CD8-positive, alpha-beta T cell (primary cell): ENCODE measurements at places on chromosomes 1 and 21. TPM values are rescaled to one million over a fixed set of nuclear protein-coding genes. Genes with fewer than 3 reads are reported as not detected.

Gene IL10
- 0.78 TPM for total RNA-seq

Gene CNR2
- 0.92 TPM for total RNA-seq

Gene SAMSN1
- 45.8 TPM for total RNA-seq

Gene CSF3R
- total RNA-seq, result 0.31 TPM

Gene KCTD3
- total RNA-seq, result 0.72 TPM

Gene LDLRAD2
- total RNA-seq, result not detected

Gene GNAT2
- total RNA-seq, result not detected

GRCh38 chr1:186682736-186683135 is 2.5 kb upstream of the PTGS2 start:
- no peak for DNase-seq

- no peak for DNase-seq
Measured at GRCh38 chr21:33434770-33435360, 31.7 kb downstream of the IFNGR2 start.

GRCh38 chr1:66090859-66091457 is 298.3 kb downstream of the PDE4B start:
- peak; percentile 37 for DNase-seq

DNA sequence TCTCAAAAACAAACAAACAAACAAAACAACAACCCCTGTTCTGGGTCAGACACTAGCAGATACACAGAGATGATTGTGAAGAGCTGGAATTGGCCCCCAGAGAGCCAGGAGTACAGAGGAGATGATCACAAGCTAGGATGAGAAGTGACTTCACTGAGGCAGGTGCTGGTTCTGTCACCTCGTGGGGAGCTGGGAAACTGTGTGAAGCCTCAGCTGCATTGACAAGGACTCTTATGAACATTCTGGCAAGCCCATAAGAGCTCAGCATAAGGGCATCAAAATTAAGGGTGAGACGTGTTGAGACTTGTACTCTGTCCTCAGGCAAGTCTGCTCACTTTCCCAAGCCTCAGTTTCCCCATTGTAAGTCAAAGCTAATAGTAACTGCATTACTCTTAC is 14.7 kb upstream of the PTP4A2 start:
- no peak for DNase-seq

- DNase-seq, result no peak
Measured at GRCh38 chr1:243346016-243346415, 90.2 kb downstream of the SDCCAG8 start.

DNA sequence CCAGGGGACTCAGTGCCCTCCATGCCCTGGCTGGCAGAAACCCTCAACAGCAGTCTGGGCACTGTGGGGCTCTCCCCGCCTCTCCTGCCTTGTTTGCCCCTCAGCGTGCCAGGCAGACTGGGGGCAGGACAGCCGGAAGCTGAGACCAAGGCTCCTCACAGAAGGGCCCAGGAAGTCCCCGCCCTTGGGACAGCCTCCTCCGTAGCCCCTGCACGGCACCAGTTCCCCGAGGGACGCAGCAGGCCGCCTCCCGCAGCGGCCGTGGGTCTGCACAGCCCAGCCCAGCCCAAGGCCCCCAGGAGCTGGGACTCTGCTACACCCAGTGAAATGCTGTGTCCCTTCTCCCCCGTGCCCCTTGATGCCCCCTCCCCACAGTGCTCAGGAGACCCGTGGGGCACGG is 2.8 kb upstream of the TAS1R3 start:
- no peak for DNase-seq

DNA sequence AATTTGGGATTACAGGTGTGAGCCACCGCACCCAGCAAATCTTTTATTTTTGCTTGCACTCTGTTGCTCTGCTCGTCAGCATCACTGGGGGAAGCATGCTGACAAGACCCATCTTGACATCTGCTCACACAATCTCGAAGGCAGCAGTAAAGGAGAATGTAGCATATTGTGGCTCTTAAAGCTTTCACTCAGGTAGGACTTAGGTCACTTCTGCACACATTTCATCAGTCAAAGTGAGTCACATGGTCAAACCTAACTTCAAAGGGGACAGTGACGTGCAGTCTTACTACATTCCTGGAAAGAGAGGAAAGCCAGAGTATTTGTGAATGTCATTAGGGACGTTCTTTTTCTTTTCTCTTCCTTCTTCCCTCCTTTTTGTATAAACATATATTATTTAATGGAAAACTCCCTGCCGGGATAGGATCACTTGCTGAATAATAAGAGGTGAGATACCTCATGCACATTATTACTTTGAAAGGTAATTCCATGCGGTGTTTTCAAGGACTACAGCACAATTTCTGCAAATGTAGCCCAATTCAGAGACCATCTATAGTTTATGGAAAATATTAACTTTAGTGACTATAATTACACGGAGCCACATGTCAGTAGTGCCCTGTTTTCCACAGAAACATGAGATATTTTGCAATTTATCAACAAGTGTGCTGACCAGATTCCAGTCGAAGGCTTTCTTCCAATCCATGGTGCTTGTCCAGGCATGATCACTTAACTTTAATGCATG is 19.3 kb upstream of the ACBD6 start:
- no peak for DNase-seq

GRCh38 chr1:115337276-115337632 is 795 bp downstream of the NGF start:
- no peak for DNase-seq

DNA sequence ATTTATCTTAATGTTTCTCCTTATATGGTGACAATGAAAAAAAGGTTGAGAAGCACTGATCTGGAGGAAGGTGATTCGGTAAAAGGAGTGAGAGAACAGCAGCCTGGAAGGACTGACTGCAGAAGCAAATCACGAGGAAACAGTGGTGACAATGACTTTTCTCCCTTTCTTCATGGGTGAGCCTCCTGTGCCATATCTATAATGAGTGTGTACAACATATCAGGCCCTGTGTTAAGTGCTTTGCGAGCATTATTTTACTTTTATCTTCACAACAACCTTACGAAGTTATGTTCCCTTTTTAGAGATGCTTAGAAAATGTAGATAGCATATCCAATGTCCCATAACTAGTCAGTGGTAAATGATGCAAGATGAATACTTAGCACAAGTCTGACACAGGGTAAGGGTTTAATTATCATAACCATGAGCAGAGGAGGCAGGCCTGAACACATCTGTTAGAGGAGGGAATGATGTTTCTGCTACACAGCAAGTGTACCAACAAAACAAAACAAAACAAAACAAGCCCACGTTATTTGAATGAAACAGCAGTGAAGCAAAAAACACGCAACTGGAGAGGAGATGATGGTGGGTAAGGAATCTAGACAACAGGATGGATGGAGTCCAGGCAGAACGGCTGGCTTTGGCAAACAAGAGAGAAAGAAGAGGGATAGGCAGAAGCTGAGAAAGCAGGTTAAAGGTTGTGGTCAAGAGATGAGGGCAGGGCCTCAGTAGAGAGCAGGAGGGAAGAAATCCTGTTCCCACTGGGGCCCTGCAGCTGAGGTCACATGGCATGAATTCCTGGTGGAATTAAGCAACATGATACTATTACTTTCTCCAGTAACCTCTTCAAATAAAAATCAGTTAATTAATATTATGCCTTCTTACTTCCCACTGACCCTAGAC is 29.6 kb downstream of the GNG12 start:
- no peak for DNase-seq

- DNase-seq, result no peak
Measured at GRCh38 chr21:45086337-45086958, 12.1 kb downstream of the ADARB1 start.

GRCh38 chr1:170402476-170403311 is 129.3 kb upstream of the GORAB start:
- no peak for DNase-seq

DNA sequence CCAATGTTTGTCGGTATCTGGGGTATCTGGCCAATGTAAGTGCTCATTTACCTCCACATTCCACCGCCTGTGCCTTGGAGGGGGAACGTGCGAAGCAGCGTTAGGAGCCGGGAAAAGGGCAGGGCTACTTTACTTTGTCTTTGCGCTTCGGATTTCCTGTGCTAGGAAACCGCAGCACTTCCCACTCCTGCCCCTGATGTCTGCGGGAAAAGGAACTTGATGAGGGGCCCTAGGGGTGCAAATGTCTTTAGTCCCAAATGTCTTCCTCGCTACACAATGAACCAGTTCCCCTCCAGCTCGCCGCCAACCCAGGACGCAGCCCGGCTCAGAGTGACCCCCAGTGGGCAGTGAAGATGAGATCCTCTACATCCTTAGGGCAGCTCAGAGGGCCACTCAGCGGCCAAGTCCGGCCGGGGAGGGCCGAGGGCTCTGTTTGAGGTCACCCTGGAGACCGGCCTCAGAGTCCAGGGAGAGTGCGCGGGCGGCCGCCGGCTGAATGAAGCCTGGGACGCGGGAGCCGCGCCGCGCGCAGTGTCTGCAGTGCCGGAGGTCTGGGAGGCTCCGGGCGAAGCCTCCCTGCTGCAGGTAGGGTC is at the start of gene DYNLT5:
TSS of gene DYNLT5 (plus strand) at position 460 of the 593 bp plus-strand sequence. CDS start 2,200 bp downstream, outside the sequence.
- DNase-seq, result no peak

GRCh38 chr1:198775606-198776005 is 136.8 kb downstream of the PTPRC start:
- DNase-seq, result no peak

DNA sequence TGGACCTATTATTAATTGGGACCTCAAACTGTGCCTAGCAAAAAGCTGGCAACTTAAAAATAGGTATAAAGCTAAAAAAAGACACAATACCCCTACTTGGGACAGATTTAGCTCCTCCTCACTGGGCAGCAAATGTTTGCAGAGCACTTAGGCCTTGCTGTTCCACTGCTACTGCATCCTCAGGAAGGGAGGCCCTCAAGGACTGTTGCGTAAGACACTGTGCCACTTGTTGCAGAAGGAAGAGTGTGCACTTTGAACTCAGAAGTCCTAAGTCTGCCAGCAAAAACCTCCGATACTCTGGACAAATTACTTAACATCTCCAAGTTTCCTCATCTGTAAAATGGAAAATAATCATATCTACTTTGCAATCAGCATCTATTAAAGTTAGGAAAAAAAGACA is 322.9 kb downstream of the BARHL2 start:
- DNase-seq, result no peak
